Body of pancreas (tissue), 4 donors: ENCODE measurements at places on chromosomes 3 and 15. TPM values are rescaled to one million over a fixed set of nuclear protein-coding genes. Genes with fewer than 3 reads are reported as not detected.

Gene GOLGA8B
- total RNA-seq, result 214 TPM

Gene UNC13C
- not detected for total RNA-seq

Gene SLC25A26
- 9.2 TPM for total RNA-seq

Gene GOLGA6L7
- not detected for total RNA-seq

Gene CYP11A1
- total RNA-seq, result 0.26 TPM

Gene SNTN
- not detected for total RNA-seq

Gene SNRK
- 22.4 TPM for total RNA-seq

Gene PROS1
- total RNA-seq, result 5.6 TPM

DNA sequence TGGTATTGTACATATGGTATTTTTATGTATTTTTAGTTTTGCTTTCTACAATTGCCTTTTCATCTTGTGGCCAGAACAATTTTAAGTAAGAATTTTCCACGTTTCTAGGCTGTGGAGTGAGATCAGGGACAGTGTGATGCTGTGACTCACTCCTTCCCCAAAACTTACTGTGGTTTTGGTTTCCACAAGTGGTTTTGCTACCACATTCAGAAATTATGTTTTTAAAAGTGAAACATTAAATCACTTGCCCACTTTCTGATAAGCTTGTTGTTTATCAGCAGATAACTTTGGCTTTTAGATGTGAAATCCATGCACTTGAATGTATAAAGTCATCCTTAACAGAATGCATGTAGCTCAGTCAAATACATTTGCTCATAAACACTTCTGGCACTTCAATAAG lies 192.2 kb upstream of the THRB start:
- H3K36me3 ChIP-seq, result no peaks in the 10 kb centered on the region
- no peak overlapping the region for H3K27ac ChIP-seq
- no peak overlapping the region for H3K4me3 ChIP-seq

DNA sequence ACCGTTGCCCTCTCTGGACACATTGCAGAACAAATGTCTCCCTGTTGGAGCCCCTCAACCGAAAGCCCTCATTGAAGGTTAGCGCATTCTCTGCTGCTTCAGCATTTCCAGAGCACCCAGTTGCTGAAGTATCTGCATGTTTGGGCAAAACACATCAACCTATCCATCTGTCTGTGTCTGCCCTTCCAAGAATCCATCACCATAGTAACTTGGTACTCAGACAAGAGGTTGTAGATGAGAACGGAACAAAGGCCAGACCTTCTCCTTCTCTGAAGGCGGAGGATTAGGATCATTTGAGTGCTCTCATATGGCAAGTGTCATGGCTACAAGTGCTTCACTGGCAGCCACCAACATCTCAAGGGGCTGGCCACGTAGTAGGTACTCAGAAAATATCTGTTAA lies 23.1 kb upstream of the RHO start:
- no peak overlapping the region for H3K4me3 ChIP-seq
- peaks cover 13% of the 10 kb centered on the region for H3K36me3 ChIP-seq
- H3K27ac ChIP-seq, result no peak overlapping the region
- no peaks in the 10 kb centered on the region for H3K4me1 ChIP-seq
- H3K27me3 ChIP-seq, result no peaks in the 10 kb centered on the region

DNA sequence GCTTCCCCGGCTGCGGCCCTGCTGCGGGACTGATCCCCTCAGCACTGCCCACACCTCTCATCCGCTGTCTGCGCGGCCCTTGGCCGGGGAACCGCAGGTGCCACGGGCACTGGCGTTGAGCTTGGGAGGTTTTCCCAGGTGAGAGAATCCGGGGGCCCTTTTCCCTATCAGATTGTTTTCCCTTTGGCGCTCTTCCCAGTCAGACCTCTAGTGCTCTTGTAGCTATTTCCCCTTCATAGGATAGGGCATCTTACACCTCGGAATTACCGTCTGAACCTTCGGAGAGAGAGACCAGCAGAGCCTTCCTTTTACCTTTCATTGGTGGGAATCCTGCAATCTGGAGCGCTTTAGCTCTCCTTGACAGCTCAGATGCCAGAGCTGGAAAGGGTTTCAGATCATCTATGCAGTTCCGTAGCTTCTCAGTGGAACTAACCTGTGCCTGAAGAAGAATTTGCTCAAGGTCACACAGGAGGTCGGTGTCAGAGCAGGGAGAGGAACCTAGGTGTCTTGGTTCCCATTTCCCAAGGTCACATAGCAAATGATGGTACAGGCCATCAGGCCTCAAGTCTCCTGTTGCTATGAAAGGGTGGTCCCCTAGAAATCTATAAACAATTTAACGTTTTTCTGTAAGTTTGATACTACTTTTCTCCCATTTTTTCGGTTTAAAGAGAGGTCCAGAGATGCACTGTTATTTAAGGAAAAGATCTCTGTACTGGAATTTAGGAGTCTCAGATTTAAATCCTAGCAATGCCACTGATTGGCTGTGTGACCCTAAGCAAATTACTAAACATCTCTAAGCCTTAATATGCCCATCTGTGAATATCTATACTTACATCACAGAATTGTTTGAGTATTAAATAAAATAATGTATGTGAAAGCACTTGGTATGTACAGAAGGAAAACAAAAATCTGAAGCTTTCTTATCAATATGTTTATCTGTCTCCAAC lies 916 bp downstream of the IDH3A start:
- no peaks in the 10 kb centered on the region for H3K36me3 ChIP-seq
- H3K27ac ChIP-seq, result peak overlapping the region; percentile 55
- no peaks in the 10 kb centered on the region for H3K27me3 ChIP-seq
- DNase-seq, result no peak
- peak overlapping the region; percentile 81 for H3K4me3 ChIP-seq
- peaks cover 25% of the 10 kb centered on the region for H3K4me1 ChIP-seq

- H3K27ac ChIP-seq, result no peak overlapping the region
- no peaks in the 10 kb centered on the region for H3K27me3 ChIP-seq
- H3K4me1 ChIP-seq, result no peaks in the 10 kb centered on the region
- no peak for DNase-seq
These were observed 28.1 kb upstream of the GHSR start for GRCh38 chr3:172476347-172476746.

GRCh38 chr15:68256675-68257450 lies 20.7 kb upstream of the FEM1B start:
- H3K27ac ChIP-seq, result peak overlapping the region; percentile 11
- H3K36me3 ChIP-seq, result no peaks in the 10 kb centered on the region
- peaks cover 4% of the 10 kb centered on the region for H3K4me1 ChIP-seq
- no peaks in the 10 kb centered on the region for H3K27me3 ChIP-seq

- no peak overlapping the region for H3K4me3 ChIP-seq
- no peaks in the 10 kb centered on the region for H3K36me3 ChIP-seq
These were observed 36.9 kb downstream of the SUCLG2 start for GRCh38 chr3:67617518-67617917.

- no peaks in the 10 kb centered on the region for H3K36me3 ChIP-seq
- no peaks in the 10 kb centered on the region for H3K4me1 ChIP-seq
- H3K4me3 ChIP-seq, result no peak overlapping the region
- H3K27me3 ChIP-seq, result no peaks in the 10 kb centered on the region
These were observed 404.6 kb downstream of the LPP start for GRCh38 chr3:188558343-188559071.

- no peaks in the 10 kb centered on the region for H3K36me3 ChIP-seq
- no peak for DNase-seq
- H3K27me3 ChIP-seq, result no peaks in the 10 kb centered on the region
- no peak overlapping the region for H3K4me3 ChIP-seq
These were observed 214.5 kb upstream of the P2RY1 start for GRCh38 chr3:152620395-152620794.

- H3K27me3 ChIP-seq, result no peaks in the 10 kb centered on the region
- H3K4me1 ChIP-seq, result peaks cover 20% of the 10 kb centered on the region
- H3K27ac ChIP-seq, result peak overlapping the region; percentile 90
- H3K36me3 ChIP-seq, result no peaks in the 10 kb centered on the region
These were observed 727 bp downstream of the RAP2B start for GRCh38 chr3:153162513-153163392.

DNA sequence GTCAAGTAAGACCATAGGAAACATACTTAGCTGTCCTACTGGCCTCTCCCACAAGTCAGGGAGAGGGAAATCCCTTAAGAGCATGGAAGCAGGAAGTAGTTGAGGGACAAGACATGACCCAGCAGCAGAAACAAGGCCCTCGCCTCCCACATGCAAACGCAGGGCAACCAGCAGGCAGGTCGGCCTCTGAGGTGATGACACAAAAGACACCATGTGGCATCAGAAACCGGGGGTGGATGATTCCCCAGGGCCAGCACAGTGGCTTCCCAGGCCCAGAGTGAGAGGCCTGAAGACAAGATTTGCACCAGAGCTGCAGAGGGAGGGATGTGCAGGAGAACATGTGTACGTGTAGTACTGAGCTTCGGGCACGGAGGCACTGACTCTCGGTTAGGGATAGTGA lies 26.3 kb downstream of the PXYLP1 start:
- H3K4me3 ChIP-seq, result no peak overlapping the region
- no peaks in the 10 kb centered on the region for H3K4me1 ChIP-seq
- no peaks in the 10 kb centered on the region for H3K36me3 ChIP-seq
- no peak for DNase-seq

- no peak for DNase-seq
- H3K27ac ChIP-seq, result no peak overlapping the region
- no peaks in the 10 kb centered on the region for H3K36me3 ChIP-seq
- no peaks in the 10 kb centered on the region for H3K27me3 ChIP-seq
These were observed 2.2 kb upstream of the C15orf39 start for GRCh38 chr15:75199357-75199940.

- H3K36me3 ChIP-seq, result no peaks in the 10 kb centered on the region
- peaks cover 10% of the 10 kb centered on the region for H3K4me1 ChIP-seq
- H3K4me3 ChIP-seq, result no peak overlapping the region
- DNase-seq, result peak; percentile 84
- no peaks in the 10 kb centered on the region for H3K27me3 ChIP-seq
These were observed 172.0 kb downstream of the STT3B start for GRCh38 chr3:31704591-31705179.
